ENCODE measurements at places on chromosomes 4 and X.
A peak's percentile ranks its signal among the peaks of the same experiment; 100 is the strongest.

- no peak for DNase-seq
These were observed 98.1 kb upstream of the ENPP6 start for GRCh38 chr4:184315675-184316359.

GRCh38 chr4:182338746-182339145, 95.5 kb downstream of the TENM3 start:
- no peak for DNase-seq

DNA sequence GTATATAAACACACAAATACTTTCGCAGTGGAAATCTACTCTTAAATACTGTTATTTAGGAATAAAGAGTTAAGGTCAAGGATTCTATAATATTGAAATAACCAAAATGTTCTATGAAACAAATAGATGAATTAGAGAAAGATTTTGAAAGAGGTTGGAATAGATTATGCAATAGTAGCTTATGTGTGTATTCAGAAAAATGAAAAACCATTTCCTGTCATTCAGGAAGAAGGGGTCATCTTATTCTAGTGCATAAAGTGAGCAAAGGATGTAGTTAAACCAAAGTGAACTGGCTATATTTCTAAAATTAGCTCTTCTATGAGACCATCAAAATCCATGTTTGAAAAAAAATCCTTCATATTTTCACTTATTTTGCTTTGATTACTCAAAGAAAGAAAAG, 30.0 kb upstream of the MYOZ2 start:
- DNase-seq, result no peak

- no peak for DNase-seq
These were observed 180.4 kb downstream of the SLIT2 start for GRCh38 chr4:20432088-20432487.

- no peak for DNase-seq
These were observed 184.8 kb downstream of the ARHGAP24 start for GRCh38 chr4:85659610-85660218.

DNA sequence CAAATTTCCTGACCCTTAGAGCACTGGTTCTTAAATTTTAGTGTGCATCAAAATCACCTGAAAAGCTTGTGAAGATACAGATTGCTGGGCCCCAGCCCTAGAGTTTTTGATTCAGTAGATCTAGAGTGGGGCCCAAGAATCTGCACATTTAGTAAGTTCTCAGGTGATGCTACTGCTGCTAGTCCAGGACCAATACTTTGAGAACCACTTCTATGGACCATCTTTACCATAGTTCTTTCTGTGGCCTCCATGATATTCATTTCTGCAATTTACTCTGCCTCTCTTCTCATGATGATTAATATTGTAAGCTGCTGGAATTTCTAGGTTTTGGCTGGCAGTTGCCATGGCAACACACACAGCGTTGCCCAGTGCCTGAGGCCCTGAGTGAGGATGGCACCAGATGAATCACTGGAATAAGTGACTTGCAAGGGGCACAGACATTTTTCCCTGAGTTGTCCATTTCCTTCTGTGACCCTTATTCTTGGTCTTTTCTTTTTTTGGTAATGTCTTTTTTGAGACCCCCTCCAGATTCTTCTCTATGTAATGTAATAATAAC, 83.6 kb downstream of the PPP1R2C start:
- DNase-seq, result no peak

GRCh38 chr4:7781366-7781765, 158.3 kb downstream of the AFAP1 start:
- DNase-seq, result no peak

DNA sequence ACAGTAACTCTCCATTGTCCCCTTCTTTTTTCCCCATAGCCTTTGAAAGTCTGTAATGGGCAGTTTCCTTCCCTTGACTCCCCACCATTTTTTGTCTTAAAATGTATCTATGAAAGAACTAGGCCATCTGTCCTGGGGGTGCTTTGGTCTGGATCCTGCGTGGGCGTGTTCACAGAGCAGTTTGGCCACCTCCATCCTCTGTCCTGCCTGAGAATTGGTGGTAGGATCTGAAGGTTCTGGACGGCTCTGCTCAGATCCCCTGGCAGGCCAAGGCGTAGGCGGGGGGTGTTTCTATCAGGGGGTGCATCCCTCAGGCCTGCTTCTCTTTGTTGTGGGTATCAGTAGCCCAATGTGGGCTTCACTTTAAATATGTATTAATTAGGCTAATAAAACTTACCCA, 107.1 kb downstream of the FAM193A start:
- no peak for DNase-seq

DNA sequence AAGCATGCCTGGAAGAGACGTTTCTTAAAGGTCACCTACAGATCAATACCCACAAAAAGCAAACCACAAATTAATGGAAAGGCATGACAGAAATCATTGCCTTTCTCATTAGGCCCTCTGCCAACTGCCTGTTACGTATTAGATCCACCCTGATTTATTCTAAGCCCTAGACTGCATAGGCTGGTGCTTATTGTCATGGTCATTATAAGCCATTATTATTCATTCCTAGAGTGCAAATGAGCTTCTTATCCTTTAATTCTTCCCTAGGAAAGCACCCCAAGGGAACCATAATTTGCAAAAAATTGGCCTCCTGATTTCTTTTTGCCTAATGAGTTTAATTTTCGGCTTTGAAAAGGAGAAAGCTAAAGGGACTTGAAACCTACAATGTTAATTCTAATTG, 184.2 kb upstream of the GPRIN3 start:
- no peak for DNase-seq

GRCh38 chrX:151624677-151625076, 61.2 kb downstream of the PASD1 start:
- no peak for DNase-seq

GRCh38 chrX:153609917-153610835, 11.2 kb upstream of the CCNQ start:
- DNase-seq, result peak; percentile 39

DNA sequence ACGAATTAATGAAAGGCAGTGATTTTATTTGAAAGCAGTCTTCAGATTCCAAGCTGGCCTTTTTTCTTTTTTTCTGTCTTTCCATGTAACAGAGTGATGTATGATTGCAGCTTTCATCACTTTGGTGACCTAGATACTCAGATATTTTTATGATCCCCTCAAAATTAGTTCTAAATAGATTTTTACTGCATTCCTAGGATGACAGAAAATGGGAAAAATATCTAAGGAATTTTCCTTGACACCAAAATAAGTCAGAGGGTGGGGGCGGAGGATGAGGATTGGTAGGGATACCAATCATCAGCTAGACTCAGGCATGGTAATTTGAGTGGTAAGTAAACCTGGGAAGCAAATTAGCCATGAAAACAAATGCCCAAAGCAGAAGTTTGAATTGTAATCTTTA, 11.9 kb upstream of the HMGB2 start:
- no peak for DNase-seq

DNA sequence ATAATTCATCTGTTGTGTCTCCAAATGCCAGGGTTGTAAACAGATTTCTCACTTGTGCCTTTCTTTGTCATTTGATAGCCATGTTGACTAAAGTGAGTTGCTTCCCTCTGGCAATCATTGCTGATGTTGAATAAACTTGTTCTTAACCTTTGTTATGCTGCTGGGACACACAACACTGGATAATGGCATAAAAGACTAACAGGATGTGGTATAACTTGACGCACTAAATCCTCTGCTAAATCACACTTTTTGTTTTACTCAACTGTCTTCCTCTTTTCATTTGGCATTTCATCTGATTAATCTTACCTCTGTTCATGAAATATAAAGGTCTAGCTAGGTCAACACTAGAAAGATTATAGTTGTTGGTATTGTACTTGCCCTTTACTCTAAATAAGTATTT, 17.6 kb upstream of the CXCL5 start:
- no peak for DNase-seq

GRCh38 chrX:100591256-100592051, 6.7 kb downstream of the TNMD start:
- no peak for DNase-seq
